ENCODE measurements at places on chromosomes 5 and 9.

DNA sequence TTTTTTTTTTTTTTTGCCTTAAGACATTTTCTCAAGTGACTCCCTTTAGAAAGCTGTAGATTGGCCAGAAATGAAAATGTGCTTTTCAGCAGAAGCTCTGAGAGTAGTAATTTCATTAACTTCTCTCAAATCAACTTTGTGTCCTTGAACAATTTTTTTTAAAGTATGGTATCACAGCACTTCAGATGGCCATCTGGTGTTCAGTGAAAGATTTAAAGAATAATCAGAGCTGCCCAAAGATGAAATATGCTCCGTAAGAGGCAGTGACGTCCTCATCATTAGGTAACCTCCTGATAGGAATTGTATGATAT is 43.0 kb upstream of the PCAT7 start:
- DNase-seq = no peak

DNA sequence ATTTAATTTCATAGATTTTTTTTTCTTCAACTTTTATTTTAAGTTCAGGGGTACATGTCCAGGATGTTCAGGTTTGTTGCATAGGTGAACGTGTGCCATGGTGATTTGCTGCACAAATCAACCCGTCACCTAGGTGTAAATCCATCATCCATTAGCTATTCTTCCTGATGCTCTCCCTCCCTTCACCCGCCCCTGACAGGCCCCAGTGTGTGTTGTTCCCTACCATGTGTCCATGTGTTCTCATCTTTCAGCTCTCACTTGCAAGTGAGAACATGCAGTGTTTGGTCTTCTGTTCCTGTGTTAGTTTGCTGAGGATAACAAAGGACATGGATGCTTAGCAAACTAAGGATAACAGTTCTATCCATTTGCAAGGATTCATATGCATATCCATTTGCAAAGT is 209.1 kb upstream of the ADCY2 start:
- no peak for DNase-seq

DNA sequence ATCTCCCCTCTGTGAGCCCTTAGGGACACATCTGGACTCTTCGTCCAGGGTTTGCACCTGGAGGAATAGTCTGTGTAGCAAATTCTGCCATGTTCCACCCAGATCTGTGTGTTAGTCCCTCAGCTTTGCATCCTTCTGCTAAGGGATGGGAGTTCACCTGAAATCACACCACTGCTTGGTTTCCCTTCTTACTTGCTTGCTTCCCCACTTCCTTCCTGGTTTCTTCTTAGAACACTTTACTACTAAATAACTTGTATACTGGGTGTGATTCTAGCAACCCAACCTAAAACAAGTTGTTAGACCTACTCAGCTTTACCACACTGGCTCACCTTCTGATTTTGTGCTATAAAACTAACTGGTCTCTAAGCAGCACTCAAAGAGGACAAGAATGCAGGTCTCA is 202.6 kb upstream of the MAP3K1 start:
- DNase-seq = no peak

DNA sequence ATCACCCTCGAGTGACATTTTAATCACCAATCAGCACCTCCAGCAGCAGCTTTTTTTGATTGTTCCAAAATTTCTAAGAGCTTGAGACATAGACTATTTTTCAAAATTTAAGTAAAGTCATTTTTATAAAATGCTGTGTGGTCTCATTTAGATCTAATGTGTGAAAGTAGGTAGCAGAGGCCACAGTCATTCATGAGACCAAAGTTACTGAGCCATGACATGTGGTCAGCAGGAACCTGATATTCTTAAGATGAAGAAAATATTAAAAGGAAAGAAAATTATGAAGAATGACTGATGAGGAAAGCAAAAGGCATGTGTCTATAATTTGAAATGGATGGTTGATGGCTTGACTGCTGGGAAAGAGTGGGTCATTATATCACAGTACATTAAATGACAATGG is 7.2 kb downstream of the FREM1 start:
- DNase-seq = no peak

DNA sequence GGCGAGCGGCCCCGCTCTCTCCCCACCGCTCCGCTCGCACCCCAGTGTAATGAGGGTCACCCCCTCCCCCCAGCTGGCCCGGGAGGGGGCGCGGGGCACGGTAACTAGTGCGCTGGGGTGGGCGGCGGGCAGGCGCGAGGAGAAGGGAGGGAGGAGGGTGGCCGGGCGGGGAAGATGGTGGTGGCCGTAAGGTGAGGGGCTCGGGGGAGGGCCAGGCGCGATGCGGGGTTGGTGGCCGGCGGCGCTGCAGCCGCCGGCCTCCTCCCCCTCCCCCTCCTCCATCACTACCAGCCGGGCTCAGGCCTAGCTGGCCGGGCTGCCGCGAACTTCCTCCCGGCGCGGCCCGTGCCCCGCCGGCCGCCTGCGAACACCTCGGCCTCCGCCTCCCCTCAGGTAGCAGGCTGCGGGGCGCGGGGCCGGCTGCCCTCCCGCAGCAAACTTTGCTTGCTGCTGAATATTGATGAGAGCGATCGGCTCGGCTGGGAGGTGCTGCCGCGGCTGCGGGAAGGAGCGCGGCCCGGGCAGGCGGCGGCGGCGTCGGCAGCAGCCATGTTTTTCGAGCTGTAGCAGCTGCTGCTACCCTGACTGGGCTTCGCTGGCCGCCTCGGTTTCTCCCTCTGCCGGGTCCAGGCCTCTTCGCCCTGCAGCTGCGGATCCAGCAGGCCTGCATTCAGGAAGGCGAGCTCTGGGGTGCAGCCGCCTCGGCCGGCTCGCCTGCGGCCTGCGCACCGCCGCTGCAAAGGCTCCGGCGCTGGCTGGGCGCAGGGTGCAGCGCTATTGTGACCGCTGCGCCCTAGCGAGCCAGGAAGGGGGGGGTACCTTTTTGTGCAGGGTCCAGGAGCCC is 502 bp downstream of the NSD1 start:
- DNase-seq = no peak

DNA sequence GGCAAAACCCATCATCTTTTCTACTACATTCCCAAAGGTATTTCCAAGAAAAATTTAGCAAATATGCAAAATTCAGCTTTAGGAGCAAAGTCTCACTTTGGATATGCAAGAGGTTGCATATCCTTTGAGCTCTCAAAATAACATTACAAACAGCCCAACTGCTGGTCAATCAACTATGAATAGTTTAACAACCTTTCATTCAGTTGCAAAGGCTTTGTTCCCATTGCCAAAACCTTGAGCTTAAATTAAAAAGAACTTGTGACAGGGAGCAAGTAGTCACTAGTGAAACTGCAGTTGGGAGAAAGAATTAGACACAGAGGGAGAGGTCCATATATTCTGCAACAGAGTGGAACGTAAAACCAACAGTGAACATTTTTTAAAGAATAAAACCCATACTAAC is 8.8 kb downstream of the ZNF608 start:
- no peak for DNase-seq

DNA sequence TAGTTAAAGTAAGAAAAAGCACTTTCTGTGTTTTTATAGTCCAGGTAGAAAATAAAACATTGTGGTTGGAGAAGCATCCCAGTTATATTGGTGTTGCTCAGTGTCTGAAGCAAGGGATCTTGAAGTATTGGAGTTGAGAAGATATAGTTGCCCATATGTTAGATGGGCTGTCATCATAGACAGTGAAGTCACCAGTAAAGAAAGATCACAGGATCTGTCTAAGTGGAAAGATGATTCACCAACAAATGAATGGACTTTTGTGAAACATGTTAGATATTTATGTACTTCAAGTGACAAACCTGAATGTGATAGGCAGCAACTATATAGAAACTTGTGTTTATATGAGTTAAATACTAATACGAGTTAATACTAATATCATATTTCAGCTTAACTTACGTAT is 11.7 kb downstream of the OGN start:
- no peak for DNase-seq

- no peak for DNase-seq
Observed at GRCh38 chr9:99241106-99241505, 19.0 kb downstream of the SEC61B start.

- no peak for DNase-seq
Observed at GRCh38 chr5:132421462-132421861, 52.0 kb downstream of the SLC22A5 start.

- DNase-seq = no peak
Observed at GRCh38 chr5:79105868-79106267, 5.7 kb upstream of the BHMT start.

GRCh38 chr9:71036501-71036900 is 84.9 kb downstream of the TRPM3 start:
- DNase-seq = no peak

- no peak for DNase-seq
Observed at GRCh38 chr9:119907056-119907455, 537.8 kb upstream of the BRINP1 start.

- no peak for DNase-seq
Observed at GRCh38 chr9:36276781-36277181, 18.5 kb upstream of the GNE start.

DNA sequence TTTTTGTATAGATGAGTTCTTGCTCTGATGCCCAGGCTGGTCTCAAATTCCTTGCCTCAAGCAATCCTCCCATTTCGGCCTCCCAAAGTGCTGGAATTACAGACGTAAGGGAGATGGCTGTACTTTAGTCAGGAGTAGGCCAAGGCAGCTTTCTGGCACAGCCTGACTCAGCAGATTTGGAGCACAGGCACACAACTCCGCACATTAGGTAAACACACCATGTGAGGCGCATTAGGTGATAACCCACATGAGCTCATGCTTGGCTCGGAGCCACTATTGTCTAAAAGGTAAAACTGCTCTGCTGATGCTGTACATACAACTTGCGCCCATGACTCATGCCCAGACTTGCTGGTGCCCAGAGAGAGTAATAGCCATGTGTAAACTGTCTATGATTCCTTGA is 1157.9 kb downstream of the TAF11L14 start:
- DNase-seq = no peak

GRCh38 chr5:138623053-138623452 is 47.9 kb upstream of the HSPA9 start:
- no peak for DNase-seq

GRCh38 chr5:175107028-175107588 is 336.9 kb downstream of the DRD1 start:
- DNase-seq = no peak

DNA sequence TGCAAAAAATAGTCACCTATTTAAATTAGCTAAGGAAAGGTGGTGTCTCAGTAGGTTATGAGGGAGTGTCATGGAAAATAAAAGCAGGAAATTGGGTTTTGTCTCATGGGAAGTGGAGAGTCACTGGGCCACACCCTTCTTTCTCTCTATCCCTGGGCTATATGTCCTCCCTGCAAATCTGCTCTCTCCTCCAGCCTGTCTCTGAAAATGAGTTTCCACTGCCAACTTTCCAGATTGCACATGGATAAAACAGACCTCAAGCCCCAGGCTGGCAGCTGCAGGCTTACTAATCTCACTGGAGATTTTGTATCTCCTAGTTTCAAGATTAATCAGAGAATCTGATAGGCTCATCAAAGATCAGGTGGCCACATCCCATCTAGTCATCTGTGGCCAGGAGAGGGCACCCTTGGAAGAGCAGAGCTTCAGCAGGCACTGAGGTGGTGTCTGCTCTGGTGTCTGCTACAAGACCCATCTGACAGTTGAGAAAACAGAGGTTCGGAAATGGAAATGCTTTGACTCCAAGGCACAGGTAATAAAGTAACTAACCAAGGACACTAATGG is 178.9 kb downstream of the MSX2 start:
- no peak for DNase-seq

DNA sequence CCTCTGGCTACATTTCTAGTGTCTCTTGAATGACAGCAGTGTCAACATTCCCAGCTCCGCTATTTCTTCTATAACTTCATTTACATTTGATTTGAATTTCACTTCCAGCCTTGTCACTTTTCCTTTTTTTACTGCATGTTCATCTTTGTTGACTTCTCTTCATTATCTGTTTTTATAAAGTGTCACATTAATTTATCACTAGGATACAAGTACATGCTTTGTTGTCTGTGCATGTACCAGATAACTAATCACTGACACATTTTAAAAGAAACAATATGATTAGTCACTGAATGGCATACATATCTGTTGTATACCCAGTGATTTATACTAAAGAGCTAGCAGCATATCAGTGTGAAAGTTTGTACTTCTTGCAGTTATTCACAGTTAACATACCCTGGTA is 29.1 kb downstream of the ARSK start:
- DNase-seq = no peak

- no peak for DNase-seq
Observed at GRCh38 chr9:124309667-124310084, 51.9 kb downstream of the NEK6 start.

DNA sequence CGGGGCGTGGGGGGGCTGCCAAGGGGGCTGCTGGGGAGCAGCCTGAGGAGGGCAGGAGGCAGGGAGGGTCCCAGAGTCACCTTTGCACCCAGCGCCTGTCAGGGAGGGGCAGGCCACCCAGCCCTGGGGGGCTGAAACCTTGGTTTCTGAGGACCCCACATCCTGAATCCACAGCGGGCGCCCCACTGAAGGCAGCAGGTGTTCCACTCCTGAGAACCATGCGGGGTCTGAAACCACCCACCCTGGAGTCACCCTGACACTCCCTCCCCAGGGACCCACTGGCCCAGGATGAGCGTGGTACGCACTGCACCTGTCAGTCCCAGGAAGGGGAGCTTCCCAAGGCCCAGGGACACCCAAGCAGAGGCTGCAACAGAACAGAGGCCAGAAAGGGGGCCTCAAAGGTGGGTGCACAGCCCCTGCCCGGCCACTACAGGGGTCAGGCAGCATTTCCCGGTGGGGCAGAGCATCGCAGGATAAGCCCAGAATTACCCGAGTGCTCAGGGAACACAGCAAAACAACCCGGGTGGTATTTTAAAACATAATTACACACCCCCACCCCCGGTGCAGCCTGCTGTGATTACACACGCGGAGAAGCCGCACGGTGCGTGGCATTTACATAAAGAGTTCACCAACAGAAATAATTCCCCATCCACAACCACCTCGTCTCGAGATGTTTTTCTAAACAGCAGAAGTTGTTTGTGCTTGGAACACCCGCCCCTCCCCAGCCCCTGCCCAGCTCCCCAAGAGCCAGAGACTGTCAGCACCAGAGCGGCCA is 57.3 kb upstream of the UBAC1 start:
- DNase-seq = no peak

- no peak for DNase-seq
Observed at GRCh38 chr9:19085295-19085694, 17.4 kb downstream of the HAUS6 start.
